GM18507 (cell line): ENCODE measurements at places on chromosomes 4 and X.

DNA sequence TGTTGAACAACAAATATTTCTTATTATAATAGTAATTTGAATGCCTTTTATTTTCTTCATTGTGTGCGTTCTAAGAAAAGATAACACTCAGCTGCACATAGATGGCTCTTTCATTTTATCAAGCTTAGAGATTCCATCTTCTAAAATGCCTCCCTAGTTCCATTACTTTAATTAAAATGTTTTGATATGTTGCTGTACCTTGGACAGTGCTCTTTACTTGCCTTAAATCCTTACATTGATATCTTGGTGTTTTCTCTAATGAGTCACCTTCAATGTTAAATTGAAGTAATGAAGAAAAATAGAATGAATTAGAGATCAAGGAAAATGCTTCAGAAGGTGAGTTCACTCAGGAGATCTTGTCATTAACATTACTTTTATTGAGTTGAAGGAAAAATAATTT is 1672.4 kb upstream of the AGA start:
- no peak for DNase-seq

- DNase-seq: no peak
Measured at GRCh38 chr4:23327120-23327519, 562.7 kb downstream of the PPARGC1A start.

GRCh38 chr4:13627178-13627605 is 333 bp downstream of the BOD1L1 start:
- peak; percentile 9 for DNase-seq

- DNase-seq: no peak
Measured at GRCh38 chr4:65651031-65651430, 19.3 kb downstream of the EPHA5 start.

DNA sequence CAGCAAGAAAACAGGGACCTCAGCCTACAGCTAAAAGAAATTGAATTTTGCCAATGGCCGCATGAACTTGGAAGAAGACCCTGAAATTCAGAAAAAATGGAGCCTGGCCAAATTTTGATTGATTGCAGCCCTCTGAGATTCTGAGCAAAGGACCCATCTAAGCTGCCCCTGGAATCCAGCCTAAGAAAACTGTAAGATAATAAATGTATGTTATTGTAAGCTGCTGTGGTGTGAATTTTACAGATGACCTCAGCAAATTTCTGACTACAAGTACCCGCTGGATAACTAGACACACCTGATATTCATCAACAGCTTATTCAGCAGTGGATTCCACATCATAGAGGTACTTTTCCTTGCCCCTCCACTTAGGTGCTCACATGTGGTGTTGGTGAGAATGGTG is 119.5 kb upstream of the EPHA5 start:
- no peak for DNase-seq

DNA sequence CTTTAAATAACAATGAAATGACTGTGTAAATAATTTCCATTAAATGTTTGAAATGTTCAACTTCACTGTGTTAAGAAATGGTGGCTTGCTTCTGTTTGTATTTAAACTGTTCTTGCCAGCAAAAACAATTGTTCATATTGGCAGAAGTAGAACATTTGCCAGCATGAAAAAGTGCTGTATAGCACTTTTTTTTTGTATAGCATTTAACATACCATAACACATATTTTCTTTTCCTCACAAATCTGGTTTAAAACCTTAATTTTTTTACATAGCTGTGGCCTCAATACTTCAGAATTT is 94.1 kb downstream of the COX18 start:
- no peak for DNase-seq
